ENCODE measurements at places on chromosomes 2 and 18.

DNA sequence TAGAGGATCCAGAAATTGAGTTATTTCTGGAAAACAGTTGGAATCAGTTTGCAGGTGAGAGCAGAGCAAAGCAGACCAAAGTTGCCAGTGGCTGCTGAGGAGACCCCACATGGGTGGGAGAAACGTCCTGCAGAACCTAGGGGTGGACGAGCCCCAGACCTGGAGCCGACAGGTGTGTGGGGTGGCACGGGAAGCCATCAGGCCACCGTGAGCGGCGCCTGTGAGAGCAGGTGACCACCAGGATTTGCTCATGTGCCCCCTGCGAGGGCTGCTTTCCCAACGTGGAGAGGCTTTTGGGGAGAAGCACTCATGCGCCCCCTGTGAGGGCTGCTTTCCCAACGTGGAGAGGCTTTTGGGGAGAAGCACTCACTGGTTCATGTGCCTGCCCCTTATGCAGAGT is 116.8 kb upstream of the NFATC1 start:
- no peak for DNase-seq
- H3K27me3 ChIP-seq = no peaks in the 10 kb centered on the region
- H3K27ac ChIP-seq = no peak overlapping the region
- no peak overlapping the region for H3K4me3 ChIP-seq

DNA sequence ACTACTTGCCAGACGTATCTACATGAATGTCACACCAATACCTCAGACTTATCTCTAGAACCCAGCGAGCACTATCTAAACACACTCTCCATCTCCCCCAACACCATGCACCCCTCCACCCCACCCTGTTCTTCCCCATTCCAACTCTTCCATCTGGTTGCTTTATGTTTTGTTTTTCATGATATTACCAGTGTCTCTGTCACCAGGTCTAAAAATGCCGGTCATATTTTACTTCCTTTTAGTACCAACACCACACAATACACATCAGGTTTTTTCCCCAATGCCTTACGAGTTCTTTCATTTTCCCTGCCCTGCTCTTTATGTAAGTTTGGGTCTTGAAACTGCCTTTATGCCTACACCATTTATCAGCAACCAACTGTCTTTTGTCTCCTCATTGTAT is 10.2 kb upstream of the ITGA4 start:
- DNase-seq = no peak
- no peaks in the 10 kb centered on the region for H3K27me3 ChIP-seq
- H3K4me3 ChIP-seq = no peak overlapping the region

DNA sequence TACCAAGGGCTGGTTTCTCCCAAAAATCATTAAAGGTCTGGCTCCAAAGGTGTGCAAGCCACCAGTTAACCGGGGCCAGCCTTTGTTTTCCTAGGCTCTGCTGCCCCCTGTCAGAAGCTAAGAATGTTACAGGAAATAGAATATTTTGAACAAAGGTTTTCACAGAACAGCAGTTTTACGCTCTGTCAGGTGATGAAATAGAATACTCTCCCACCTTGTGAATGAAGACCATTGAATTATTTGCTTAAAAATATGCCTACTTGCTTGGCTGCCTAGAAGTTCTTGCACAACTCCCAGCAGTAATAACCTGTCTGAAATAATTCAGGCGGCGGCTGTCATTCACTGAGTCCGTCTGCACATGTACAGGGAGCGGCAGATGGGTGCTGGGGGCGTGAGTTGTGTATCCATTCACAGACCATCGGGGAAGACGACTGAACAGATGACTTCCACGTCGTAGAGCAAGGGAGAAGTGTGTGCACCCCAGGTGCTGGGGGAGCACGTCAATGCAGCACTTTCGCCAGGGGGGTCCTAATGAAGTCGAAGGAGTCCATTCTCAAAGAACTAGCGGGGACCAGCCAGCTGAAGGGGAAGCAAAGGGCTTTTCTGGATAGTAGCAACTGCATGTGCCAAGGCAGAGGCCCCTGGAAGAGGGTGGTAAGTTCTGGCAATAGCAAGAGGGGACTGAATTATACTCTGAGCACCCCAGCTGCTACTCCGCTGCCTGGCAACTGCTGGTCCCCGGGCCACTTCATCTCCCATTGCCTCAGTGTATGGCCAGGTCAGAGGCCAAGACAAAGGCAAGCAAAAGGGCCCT is 56.1 kb downstream of the SF3B1 start:
- DNase-seq = peak; percentile 74
- H3K27me3 ChIP-seq = no peaks in the 10 kb centered on the region
- H3K27ac ChIP-seq = no peak overlapping the region
- no peak overlapping the region for H3K4me3 ChIP-seq

GRCh38 chr2:47269316-47270232 is 114.5 kb upstream of the STPG4 start:
- no peak overlapping the region for H3K4me3 ChIP-seq
- H3K4me1 ChIP-seq = peaks cover 5% of the 10 kb centered on the region
- H3K27me3 ChIP-seq = peaks cover 45% of the 10 kb centered on the region
- no peaks in the 10 kb centered on the region for H3K36me3 ChIP-seq
- no peak for DNase-seq

DNA sequence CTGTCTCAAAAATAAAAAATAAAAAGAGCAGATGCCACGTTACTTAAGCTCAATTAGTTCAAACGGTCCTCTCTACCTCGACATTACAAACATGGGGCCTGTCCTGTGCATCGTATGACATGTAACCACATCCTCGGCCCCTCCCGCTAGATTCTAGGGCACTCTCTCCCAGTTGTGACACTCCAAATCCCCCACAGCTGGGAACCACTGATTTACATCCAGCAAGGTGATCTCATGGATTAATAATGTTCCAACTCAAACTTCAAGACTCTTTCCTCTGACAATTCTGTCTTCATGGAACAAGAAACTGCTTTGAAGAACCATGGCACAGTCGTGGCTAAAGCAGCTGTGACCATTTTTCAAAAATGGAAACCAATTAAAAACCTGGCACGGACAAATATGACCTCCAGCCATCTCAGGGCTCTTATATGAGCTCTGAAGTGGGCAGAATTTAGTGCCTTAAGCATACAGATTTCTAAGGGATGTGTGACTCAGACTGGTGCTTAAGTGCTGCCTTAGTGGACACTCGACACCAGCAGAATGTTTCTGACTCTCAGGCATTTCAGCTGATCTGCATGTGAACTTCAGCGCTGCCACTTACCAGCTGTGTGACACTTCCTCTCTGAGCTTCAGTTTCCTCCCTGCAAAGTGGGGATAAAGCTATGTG is 31.7 kb upstream of the ASAP2 start:
- no peak for DNase-seq
- H3K4me1 ChIP-seq = no peaks in the 10 kb centered on the region
- H3K4me3 ChIP-seq = no peak overlapping the region
- no peaks in the 10 kb centered on the region for H3K36me3 ChIP-seq
- H3K27ac ChIP-seq = no peak overlapping the region

DNA sequence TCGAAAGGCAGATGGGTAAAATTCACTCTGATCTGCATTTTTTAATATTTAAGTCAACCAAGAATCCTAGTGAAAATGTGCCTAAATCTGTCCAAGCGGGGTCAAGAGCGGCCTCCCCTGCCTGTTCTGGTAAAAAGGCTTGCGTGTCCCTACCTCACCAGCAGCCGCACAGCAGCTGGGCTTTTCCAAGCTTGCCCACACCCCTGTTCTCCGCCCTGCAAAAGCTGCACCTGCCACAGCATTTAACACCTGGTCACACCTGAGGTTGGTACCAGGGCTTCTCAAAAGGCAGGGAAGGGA is 25.8 kb upstream of the TMEM182 start:
- H3K36me3 ChIP-seq = no peaks in the 10 kb centered on the region
- peaks cover 14% of the 10 kb centered on the region for H3K4me1 ChIP-seq
- no peaks in the 10 kb centered on the region for H3K27me3 ChIP-seq
- DNase-seq = peak; percentile 34
- peak overlapping the region; percentile 90 for H3K4me3 ChIP-seq
- H3K27ac ChIP-seq = no peak overlapping the region

DNA sequence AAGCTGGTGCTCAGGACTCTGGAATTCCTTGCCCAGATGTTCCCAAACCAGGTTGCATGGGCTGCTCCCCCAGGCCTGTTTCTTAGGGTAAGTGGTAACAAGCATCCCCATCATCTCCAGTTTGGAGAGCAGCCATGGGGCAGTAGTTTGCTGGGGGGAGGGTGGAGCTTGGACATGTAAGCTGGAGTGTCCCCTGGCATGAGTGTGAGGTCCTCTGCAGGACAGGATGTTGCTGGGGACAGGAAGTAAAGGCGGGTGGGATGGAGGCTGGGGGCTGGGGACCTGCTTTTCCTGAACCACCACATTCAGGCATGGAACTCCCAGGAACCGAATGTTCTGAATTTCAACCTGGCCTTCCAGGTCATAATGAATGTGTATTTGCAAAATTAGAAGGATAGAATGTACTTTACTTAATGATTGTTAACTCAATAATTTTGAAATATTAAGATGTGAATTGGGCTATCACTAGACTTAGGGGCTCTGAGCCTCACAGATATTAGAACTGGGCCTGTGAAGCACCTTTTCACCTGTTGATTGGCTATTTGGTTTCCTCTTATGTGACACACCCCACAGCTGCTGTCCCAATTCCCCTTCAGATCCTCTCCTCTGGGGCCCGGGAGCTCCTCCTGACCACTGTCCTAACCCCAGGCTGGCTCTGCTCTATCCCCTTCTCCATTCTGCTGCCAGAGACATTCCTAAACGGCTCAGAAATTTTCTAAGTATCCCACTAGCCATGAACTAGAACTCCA is 66.4 kb upstream of the EPAS1 start:
- H3K27ac ChIP-seq = no peak overlapping the region
- no peak for DNase-seq
- no peaks in the 10 kb centered on the region for H3K36me3 ChIP-seq
- H3K4me3 ChIP-seq = no peak overlapping the region
- H3K27me3 ChIP-seq = no peaks in the 10 kb centered on the region

DNA sequence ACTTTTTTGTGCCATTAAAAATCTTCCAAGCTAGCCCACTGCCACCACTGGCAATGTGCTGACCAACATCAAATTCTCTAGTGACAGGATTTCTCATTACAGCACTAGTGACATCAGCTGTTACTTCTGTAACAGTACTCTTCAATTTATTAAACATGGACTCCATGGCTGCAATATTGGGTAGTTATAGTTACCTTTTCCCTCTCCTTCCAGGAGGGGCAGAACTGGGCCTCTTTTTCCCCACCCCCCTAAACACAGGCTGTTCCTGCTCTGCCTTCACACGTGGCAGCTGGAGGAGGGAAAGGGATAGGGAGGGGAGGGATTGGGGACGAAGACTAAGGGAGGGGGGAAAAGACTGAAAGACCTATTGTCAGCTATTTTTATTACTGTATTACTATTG is 38.1 kb downstream of the TRAK2 start:
- DNase-seq = no peak
- H3K36me3 ChIP-seq = no peaks in the 10 kb centered on the region
- H3K4me3 ChIP-seq = no peak overlapping the region
- no peak overlapping the region for H3K27ac ChIP-seq
- H3K27me3 ChIP-seq = no peaks in the 10 kb centered on the region
- H3K4me1 ChIP-seq = no peaks in the 10 kb centered on the region

GRCh38 chr2:108058576-108059137 is 72.3 kb downstream of the SLC5A7 start:
- no peak overlapping the region for H3K27ac ChIP-seq
- H3K4me1 ChIP-seq = peaks cover 4% of the 10 kb centered on the region
- no peak for DNase-seq
- H3K4me3 ChIP-seq = no peak overlapping the region
- H3K36me3 ChIP-seq = no peaks in the 10 kb centered on the region

DNA sequence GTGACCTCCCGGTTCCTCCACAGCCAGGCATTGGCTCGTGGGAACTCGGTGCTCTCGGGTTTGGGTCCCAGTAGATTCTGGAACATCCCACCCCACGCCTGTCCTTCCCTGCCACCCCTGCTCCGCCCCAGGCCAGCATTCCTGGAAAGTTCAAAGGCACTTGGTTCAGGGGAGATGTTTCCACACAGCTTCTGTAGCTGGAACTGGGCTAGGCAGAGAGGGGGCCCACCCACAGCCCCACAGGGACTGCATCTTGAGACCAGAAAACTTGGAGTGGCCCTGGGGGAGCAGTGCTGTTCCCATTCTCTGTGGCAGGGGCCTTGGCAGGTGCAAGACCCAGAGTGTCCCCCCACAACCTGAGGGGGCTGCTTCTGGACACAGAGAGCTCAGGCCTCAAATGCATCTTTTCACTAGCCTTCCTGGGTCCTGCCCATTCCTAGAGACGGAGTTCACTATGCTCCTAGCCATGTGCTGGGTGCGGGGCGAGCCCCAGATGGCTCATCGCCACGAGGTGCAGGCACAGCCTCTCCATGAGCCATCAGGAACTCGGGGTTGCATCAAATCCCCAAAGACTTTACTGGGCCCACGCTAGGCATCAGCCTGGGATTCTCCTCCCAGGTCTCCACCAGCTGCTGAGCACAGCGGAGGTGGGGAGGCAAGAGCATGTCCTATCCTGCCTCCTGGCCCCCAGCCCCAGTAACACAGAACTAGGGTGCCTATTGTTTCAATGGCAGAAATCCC is 68.7 kb downstream of the ZFP36L2 start:
- H3K27ac ChIP-seq = no peak overlapping the region
- no peak for DNase-seq
- peaks cover 9% of the 10 kb centered on the region for H3K4me1 ChIP-seq
- H3K4me3 ChIP-seq = no peak overlapping the region
- no peaks in the 10 kb centered on the region for H3K27me3 ChIP-seq

- H3K4me3 ChIP-seq = no peak overlapping the region
- no peaks in the 10 kb centered on the region for H3K4me1 ChIP-seq
- no peak overlapping the region for H3K27ac ChIP-seq
- no peak for DNase-seq
Measured at GRCh38 chr2:63975437-63976124, 43.6 kb downstream of the VPS54 start.

DNA sequence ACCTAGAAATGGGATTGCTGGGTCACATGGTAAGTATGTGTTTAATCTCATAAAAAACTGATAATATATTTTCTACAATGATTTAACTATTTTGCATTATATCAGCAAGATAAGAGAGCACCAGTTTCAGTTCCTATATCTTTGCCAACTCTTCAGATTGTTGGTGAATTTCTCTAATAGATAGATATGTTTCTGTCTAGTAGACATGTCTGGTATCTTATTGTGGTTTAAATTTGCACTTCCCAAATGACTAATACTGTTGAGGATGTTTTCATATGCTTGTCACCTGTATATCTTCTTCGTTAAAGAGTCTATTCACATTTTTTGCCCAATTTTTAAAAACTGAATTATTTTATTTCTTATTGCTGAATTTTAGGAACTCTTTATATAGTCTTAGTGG is 113.8 kb upstream of the UXS1 start:
- peaks cover 7% of the 10 kb centered on the region for H3K4me1 ChIP-seq
- no peak overlapping the region for H3K4me3 ChIP-seq
- H3K36me3 ChIP-seq = no peaks in the 10 kb centered on the region

DNA sequence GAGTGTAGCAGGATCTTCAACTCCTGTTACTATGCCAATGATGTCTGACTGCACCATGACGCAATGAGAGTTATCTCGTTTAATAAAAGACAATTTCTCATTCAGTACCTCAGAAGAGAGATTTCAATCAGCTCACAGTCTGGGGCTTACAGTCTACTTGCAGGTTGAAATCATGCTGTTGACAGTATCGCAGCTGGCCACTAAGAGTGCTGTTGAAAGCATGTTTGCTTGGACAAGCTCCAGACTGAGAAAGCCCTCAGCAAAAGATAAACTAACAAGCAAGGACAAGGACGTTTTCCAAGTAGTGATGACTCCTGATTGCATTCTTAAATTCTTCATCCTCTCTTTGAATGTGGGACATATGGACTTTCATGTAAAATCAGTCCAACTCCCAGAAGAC is 145.2 kb upstream of the SYT4 start:
- H3K27ac ChIP-seq = no peak overlapping the region
- H3K27me3 ChIP-seq = no peaks in the 10 kb centered on the region
- no peak overlapping the region for H3K4me3 ChIP-seq
- no peaks in the 10 kb centered on the region for H3K36me3 ChIP-seq
- DNase-seq = peak; percentile 56

- no peaks in the 10 kb centered on the region for H3K4me1 ChIP-seq
- H3K36me3 ChIP-seq = no peaks in the 10 kb centered on the region
- H3K27ac ChIP-seq = no peak overlapping the region
Measured at GRCh38 chr2:71532327-71532726, 79.0 kb downstream of the DYSF start.

All from neural progenitor cell (in vitro differentiated cells).